AG08396 (cell line): ENCODE measurements at places on chromosomes 7 and 10.

DNA sequence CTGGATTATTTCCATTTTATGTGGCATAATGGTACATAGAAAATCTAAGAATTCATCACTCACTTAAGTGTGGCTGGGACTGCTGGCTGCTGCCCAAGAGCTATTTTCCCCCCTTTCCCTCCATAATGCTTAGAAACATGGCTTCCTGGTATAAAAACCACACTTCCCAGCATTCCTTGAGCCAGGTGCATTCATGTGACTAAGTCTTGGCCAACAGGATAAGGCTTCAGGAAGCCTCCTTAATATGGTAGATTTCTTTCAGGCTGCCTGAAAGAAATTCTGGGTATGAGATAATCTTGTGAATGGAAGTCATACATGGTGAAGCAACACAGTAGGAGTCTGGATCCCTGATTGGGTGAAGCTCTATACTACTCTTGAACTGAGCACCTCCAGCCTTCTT, 178.0 kb downstream of the JAZF1 start:
- DNase-seq, result no peak

DNA sequence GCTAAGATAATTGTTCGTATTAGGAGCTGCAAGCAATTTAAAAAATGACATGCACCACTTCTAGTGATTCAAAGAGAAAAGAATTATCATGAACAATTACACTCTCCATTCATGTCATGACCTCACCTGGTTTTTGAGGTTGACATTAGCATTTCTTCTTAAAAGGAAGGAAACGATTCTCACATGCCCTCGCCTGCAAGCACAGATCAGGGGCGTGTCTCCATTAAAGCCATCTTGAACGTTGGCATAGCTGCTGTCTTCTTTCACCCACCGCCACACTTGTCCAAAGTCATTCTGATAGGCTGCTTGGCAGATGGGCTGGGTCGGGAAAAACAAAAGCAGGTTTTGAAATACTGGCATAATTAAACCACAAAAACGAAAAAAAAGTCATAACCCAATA, 19.9 kb downstream of the ANKRD22 start:
- no peak for DNase-seq

- DNase-seq, result no peak
These were observed 5.8 kb upstream of the IFRD1 start for GRCh38 chr7:112444505-112444904.

DNA sequence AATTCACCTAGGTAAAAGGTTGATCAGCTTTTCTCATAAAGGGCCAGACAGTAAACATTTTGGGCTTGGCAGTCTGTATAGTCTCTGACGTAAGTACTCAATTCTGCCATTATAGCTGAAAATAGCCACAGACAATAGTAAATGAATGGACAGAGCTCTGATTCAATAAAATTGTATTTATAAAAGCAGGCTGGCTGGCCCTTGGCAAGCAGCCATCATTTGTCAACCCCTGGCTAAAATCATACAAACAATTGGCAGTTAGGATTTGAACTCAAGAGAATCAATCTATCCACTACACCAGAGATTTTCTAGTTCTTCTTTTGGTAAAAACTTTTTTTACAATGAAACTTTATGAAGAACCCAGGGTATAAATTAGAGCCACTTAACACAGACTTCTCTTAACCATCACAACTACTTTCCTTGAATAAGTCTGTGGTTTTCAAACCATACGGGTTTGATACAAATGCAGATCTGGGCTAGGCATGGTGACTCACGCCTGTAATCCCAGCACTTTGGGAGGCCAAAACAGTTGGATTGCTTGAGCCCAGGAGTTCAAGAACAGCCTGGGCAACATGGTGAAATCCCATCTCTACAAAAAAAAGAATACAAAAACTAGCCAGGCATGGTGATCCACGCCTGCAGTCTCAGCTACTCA, 124.5 kb downstream of the SLC16A9 start:
- DNase-seq, result no peak

DNA sequence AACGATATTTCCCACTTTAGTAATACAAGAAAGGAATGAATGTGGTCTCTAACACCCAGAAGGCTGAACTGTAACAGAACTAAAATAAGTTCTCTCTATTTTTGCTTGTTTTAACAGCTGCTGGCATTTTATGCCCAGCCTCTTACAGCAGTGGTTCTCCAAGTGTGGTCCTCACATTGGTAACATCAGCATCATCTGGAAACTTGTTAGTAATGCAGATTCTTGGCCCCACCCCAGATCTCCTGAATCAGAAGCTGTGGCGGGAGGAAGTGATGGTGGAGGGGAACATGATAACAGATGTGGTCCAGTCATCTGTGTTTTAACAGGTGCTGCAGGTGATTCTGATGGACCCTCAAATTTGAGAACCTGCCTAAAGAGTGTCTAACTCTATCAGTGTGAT, 170.1 kb downstream of the TMEM26 start:
- no peak for DNase-seq
